ENCODE measurements at places on chromosomes 7 and 10.

DNA sequence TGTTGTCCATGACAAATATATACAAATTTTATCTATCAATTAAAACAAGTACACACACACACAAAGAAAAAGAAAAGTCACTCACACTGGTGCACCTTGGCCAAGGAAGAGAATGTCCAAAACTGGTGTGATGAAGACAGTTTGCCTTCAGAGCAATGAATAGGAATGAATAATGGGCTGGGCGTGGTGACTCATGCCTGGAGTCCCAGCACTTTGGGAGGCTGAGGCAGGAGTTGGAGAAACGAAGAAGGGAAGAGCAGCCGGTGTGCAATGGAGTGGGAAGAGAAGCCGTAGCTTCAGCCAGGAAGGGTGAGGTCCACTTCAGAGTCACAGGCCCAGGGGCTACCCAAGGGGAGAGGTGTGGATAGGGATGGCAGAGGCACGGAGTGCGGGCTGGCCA is 253.6 kb downstream of the CCSER2 start:
- no peak for DNase-seq

DNA sequence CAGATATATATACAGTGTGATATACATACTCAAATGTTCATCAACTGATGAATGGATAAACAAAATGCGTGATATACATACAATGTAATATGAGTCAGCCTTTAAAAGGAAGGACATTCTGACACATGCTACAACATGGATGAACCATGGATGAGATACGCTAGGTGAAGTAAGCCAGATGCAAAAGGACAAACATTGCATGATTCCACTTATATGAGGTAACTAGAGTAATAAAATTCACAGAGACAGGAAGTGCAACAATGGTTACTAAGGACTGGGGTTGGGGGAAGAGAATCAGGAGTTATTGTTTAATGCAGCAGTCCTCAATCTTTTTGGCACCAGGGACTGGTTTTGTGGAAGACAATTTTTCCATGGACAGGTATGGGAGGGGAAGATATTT is 47.3 kb upstream of the PIK3AP1 start:
- no peak for DNase-seq

DNA sequence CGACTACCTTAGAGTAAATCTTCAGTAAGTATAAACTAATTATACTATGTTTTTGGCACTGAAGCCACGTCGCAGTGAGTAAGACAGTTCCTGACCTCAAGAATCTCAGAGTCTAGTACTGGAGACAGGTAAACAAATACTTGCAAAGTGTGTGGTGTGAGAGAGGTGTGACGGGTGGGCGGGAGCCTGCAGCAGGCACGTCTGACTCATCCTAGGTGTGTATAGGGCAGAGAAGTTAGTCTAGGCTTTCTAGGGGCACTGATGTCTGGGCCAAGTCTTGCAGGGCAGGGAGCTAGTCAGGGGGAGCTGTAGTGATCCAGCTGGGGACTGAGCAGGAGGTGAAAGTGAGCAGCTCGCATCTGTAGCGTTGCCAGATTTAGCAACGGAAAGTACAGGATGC is 35.9 kb upstream of the SFTPD start:
- DNase-seq = no peak

DNA sequence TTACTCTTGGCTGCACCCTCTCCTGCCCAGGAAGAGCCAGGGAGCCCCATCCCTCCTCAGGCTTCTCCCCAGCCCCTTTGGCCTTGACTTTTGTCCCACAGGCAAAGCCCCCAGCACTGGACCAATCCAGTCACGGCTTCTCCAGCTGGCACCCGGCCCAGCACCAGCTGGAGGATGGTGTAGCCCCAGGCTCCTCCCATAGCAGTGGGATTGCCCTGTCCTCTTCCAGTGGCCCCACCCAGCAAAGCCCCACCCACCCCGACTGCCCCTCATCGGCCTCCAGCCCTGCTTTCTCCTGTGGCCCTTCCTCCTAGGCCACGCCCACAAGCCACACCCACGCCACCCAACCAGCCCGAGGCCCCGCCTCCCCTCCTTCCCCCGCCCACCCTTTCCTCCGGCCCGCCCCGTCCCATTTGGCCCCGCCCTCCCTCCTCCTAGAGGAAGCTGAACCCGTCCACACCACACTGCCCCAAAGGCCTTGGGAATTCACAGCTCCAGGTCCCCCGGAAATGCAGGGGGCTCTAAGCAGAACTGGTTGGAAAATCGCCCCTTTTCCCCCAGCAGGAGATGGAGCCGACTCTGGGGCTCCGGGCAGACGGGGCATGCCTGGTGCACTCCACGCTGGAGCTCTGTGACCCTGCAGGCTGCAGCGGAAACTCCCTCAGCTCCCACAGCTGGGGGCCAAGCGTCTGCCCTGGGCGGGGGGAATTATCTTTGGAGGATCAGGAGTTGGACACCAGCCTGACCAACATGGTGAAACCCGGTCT is 25.2 kb downstream of the GET4 start:
- DNase-seq = peak; percentile 16

DNA sequence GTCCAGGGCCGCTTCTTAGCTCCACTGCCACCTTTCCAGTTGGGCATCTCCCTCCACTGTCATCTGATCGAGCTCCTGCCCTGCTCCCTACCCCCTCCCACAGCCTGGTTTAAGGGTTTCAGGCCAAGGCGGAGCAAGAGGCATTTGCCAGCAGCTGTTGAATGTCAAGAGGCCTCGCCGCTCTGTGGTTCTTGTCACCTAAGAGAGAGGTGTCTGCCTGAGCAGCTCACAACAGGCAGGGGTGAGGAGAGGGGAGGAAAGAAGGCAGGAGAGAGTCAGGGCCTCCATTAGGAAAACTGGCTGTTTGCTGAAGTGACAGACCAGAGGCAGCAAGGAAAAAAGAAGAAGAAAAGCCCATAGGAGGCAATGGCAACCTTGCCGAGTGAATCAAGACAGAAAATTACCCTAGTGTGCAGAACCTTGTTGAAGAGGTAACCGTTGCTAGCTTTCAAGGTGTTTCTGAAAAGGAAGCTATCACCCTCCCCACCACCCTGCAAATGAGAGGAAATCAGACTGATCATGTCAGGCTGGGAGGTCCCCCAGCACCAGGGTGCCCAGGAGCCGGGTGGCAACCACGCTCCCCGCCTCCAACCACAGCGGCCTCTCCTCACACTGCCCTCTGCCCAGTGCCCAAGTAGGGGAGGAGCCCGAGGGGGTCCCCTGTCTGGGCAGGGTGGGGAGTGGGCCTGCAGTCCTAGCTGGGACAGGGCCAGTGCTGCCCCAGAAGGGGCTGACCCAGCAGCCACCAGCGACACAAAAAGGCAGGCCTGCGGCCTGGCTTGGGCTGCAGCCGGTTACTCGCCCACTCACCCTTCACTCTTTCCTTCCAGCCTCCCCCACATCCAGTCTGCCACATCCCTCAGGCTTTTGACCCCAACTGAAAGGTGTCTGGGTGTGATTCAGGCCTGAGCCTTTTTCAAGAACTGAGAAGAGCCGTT is 7.1 kb downstream of the GATA3 start:
- DNase-seq = no peak

DNA sequence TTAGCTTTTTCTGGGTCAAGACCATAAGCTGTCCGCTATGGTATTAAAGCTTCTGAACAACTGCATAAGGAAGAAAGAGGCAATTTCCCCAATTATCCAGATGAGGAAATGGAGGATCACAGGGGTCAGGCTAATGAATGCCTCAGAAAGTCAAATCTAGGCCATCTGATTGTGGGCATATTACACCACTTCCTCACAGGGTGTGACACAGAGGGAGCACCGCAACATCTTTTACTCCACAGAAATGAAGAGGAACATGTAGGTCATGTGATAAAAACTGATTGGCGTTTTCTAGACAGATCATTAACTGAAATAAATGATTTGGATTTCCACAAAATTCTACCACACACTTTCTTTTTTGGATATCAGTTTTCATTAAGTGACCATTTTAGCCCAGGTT is 384.4 kb downstream of the PARD3 start:
- no peak for DNase-seq

DNA sequence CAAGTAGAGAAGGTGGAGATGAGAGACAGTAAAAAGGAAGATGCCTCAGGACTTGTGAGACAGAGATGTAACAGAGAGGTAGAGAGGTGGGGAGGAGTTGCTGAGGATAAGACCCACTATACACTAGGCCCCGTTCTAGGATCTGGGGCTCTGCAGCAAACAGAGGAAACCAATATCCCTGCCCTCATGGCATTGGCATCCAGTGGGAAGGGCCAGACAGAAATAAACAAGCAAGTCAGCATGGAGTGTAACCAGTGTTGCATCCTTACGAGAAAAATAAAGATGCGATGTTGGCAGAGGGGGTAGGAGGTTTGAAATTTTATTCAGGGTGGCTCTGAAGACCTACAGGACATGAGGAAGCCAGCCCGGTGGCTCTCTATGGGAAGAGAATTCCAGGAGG is 22.0 kb upstream of the EEPD1 start:
- DNase-seq = no peak

DNA sequence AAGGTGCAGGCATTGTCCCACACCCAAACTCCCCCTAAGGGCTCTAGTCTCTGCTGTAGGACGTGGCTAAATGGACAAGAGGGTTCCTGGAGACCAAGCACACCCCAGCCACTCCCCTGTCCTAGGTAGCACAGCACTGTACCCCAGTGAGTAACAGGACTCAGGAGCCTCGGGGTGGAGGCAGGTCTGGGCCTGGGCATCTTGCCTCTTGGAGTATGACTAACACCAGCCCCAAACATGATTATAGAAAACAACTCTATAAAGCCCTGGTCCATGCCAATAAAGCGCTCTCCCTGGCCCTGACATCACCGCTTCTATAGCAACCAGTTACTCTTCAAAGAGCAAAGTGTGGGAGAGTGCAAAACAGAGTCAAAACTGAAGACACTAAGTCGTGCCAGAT is 195.0 kb downstream of the CALN1 start:
- DNase-seq = no peak

- no peak for DNase-seq
Observed at GRCh38 chr7:73719806-73720169, 319 bp upstream of the STX1A start.

DNA sequence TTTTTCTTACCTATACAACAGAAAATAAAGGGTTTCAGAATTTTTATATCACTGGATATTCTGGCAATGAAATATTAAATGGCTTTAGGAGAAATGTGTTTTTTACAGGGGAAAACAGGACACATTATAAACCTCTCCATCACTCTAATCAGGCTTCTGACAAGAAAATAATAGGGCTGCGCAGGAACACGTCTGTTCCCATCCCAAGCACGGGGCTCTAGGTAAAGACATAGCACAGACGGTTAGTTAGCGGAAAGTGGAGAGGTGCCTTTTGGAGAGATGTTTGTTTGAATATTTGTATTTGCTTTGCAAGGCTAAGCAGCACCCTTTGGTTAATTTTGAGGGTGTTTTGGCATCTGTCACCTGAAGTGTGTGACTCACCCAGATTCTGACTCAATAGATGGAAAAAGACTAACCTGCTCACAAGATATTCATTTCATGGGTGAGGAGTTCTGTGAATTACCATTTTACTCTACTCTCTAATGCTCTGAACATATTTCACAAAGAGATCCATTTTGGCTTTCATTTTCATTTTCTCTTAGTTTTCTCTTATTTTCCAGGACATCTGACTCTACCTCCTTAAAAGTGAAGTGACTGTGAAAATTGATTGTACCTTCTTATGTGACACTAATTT is 174.5 kb upstream of the AKR1E2 start:
- DNase-seq = peak; percentile 38

GRCh38 chr7:101112233-101112632 is 14.7 kb upstream of the SERPINE1 start:
- no peak for DNase-seq

GRCh38 chr10:72077275-72077990 is 10.9 kb downstream of the SPOCK2 start:
- DNase-seq = no peak

DNA sequence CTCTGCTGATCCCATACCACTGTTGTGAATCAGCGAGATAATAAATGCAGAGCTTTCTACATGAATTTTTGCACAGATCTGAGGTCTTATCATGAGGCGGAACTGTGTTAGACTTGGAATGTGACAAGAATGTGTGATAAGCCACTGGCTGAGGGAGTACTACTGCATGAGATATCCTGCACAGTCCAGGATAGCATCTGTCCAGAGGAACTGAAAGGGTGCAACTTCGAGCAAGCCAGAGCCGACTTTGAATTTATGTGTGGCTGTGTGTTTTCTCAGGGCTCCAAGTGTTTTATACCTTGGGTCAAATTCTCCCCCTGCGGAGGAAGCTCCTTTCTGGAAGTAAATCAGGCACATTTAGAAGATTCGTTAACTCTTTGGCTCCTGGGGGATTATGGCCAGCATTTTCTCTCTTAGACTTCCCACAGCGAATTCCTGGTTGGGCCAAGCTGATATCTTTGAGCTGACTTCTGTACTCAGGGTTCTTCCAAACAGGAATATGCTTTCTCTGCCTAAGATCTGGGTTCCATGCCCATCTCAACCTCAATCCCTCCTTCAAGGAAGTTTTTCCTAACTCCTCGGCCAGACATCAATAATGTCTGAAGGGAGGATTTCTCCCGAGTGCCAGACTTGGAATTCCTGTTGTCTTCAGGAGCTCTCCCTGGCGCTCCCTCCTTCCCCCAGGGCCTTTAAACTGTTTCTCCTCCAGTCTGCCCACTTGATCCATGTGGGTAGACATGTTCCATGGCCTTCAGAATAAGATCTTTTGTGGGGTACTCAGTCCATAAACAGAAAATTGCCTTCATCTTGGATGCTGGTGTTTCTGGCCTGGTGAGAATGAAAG is 2.5 kb upstream of the MEST start:
- DNase-seq = peak; percentile 26

DNA sequence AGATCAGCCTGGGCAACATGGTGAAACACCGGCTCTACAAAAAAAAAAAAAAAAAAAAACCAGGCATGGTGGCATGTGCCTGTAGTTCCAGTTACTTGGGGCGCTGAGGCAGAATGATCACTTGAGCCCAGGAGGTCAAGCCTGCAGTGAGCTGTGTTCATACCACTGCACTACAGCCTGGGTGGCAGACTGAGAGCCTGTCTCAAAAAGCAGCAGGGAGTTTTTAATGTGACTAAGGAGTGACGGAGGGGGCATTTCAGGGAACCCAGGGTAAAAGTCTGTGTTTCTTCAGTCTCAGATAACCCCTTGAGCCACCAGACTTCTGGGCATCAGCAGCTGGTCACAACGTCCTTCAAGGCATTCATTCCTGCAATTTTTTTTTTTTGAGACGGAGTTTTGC is 2.2 kb upstream of the C10orf95 start:
- DNase-seq = no peak

DNA sequence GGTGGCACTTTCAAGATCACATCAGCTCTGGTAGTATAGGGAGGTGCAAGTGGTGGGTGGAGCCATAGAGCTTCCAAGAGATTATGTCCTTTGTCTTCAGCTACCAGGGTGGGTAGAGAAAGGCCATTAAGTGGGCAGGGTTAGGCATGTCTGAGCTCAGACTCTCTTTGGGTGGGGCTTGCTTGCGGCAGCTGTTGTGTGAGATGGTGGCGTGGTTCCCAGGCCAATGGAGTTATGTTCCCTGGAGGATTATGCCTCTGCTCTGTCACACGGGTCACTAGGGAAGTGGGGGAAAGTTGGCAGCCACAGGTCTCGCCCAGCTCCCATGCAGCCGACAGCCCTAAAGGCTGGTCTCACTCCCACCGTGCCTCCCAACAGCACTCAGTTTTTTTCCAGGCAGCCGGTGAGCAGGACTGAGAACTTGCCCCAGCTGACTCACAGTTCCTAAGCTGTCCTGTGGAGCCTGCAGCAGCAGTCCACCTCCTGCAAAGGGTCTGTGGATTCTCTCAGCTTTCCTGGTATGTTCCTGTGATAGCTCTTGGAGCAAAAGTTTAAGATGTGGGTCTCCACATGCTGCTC is 459.0 kb downstream of the SH2D4B start:
- DNase-seq = peak; percentile 59

GRCh38 chr7:101747053-101747878 is 70.2 kb upstream of the CUX1 start:
- DNase-seq = no peak
